ENCODE measurements at places on chromosomes 4 and X. TPM values are rescaled to one million over a fixed set of nuclear protein-coding genes. Genes with fewer than 3 reads are reported as not detected.

GNRHR gene
- 0.40 TPM for polyA plus RNA-seq

SPANXN3 gene
- polyA plus RNA-seq: not detected

GYG2 gene
- 17.2 TPM for polyA plus RNA-seq

GRCh38 chr4:110271986-110272385 lies 73.6 kb upstream of the ELOVL6 start:
- DNase-seq: no peak

- no peak for DNase-seq
Measured at GRCh38 chr4:54054501-54054900, 9.9 kb downstream of the CHIC2 start.

GRCh38 chr4:55125087-55125721 lies at the start of gene KDR:
KDR (minus strand) TSS chr4:55125595; CDS start chr4:55125293, 302 bp downstream.
- peak; percentile 23 for DNase-seq

DNA sequence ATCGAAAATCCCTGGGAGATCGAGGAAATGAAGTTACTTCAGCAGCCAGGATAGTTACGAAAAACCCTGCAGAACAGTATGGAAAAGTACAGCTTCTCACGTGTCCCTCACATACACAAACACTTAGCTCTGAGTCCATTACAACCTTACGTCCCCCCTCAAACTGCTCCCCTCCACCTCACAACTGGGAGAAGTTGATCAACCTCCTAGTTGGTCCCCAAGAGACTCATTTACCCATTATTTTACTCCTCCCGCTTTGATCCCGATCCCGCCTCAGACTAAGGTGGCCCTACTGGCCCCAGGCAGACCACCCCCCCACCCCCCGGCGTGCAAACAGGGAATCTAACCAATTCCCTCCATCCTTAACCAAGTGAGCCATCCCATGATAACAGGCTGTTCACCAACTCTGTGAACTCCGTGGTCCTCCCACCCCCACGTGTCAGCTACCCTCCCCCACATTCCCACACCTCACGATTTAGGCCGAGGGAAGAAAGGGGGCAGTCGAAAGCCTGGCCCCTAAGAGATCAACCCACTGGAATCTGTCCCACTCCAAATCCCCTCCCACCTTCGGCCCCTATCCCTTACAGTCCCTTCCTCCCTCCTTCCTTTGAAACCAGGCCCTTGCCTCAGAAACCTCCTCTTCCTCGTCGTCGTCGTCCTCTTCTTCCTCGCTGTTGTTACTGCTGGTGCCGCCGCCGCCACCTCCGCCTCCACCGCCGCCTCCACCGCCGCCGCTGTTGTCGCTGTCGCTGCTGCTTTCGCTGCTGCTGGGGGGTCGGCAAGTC lies 755 bp downstream of the ANKRD17 start:
- peak; percentile 45 for DNase-seq

GRCh38 chr4:73376976-73377375 lies 27.1 kb upstream of the ALB start:
- DNase-seq: no peak

DNA sequence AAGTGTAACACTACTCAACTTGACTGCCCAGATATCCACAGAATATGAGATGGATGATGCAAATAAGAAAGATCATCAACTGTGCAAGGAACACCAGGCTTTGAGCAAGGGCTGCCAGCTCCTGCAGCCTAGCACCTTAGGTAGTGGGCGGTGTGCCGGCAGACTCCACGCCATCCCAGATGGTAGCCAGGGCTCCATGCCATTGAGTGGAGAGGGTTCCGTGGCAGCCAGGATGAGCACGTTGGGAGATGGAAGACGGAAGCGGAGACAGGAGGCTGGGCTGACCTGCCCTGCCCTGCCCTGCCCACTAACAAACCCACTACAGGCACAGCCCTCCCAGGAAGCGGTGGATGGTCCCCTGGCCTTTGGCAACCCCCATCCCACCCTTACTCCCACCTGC lies 51.9 kb downstream of the TMPRSS11F start:
- DNase-seq: no peak

- DNase-seq: no peak
Measured at GRCh38 chrX:142680038-142680437, 345.7 kb upstream of the SPANXN4 start.

DNA sequence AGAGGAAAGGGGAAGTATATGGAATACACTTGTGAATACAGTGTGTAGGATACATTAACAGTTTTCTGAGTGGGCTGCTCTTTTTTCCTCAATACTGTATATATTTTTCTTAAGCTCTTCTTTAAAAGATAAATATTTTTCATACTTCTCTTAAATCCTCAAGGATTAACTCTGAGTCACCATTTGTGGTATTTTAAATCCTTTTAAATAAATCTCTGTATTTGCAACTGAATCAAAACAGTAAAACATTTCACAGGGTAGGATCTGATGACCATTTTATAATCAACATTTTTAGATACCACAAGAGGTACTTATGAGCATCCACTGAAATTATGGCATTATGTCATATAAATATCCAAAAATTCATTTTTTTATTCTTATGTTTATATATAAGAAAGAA lies 87.6 kb downstream of the GAB1 start:
- DNase-seq: no peak

DNA sequence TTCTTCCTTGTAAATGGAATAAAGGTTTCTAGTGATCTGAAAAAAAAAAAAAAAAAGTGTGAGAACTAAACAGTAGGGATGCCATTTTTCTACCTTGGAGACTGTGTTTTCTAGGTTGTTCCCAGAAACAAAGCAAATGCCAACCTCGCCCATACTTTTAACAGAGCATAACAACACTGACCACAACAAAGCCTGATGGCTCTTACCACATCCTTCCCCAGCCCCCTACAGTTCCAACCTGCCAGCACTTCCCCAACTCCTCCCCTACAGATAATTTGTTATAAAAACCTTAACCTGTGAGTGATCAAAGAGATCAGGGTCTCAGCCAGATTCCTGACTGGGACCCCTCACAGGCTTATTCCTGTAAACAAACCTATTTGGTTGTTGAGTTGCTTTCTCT lies 940.0 kb downstream of the SH3BGRL start:
- no peak for DNase-seq

DNA sequence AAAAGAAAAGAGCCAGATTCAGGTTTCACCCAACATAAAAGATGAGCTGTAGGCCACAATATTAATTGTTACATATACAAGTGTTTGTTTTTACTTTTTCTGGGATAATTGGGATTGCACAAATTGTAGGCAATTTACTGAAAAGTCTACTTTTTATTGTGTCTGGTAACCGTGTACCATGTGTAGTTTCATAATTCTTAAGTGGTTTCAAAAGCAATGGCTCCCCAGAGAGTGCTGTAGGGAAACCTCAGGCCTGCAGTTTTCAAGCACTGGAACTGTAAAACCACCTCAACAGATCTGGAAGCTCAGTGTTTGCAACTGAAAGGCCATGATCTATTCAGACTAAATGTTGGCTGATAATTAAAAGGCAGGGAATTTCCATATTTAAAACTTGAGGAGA lies 53.9 kb upstream of the MMAA start:
- no peak for DNase-seq

- no peak for DNase-seq
Measured at GRCh38 chr4:174107746-174108354, 175.6 kb downstream of the FBXO8 start.

DNA sequence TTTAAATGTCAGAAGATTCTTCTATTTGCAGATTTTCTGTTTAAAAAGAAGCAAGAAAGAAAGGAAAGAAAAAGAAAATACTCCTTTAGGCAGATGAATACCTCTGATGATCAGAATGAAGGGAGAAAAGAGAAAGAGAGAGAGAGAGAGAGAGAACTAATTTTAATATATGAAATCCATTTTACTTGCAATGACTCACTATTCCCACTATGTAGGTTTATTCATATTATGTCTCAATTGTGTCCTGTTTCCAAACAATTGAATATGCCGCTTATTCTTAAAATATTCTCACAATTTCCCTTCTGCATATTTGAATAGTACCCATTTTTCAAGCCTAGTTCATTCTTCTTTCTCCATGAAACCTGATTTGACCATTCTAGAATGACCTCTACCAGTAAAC lies 11.7 kb downstream of the MEPE start:
- DNase-seq: no peak
